ENCODE measurements at places on chromosomes 12 and 14.

- DNase-seq = no peak
Observed at GRCh38 chr12:106220536-106220935, 27.3 kb downstream of the CKAP4 start.

DNA sequence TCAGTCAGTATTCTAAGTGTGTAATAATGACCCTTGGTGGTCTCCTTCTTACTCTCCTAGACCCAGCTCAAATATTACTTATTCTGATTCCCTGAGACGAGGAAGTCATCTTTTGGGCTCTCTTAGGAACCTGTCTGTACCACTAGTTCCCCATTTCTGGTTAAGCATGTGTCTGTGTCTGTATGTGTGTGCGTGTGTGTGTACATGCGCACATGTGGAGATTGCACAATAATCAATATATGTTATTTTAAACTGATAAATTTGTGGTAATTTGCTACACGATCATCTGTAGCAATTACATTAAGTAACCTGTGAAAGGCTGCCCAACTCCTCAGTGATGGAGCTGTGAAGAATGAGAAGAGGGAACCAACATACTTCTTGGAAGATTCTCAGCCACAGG lies 132.2 kb downstream of the ASCL4 start:
- DNase-seq = no peak

- DNase-seq = no peak
Observed at GRCh38 chr12:109737126-109737525, 23.5 kb downstream of the FAM222A start.

- DNase-seq = no peak
Observed at GRCh38 chr12:115811045-115811444, 466.4 kb downstream of the MED13L start.

DNA sequence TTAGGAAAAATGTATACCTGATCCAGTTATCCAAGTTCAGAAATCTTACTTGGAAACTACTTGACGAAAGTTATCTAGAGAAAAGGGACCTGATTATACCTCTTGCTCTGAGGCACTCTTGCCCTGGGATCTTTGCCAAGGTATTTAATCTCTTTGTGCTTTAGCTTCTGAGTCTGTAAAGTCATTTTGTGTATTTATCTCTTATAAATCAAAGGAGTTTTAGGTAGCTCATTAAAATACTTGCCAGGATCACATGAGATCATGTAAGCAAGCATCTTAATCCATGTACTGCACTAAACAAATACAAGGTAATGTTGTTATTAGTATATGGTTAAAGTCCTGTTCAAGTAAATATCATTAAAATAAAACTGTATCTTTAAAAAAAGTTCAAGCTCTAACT lies 147.5 kb downstream of the IPO8 start:
- no peak for DNase-seq

GRCh38 chr14:52042371-52043289 lies 26.2 kb downstream of the NID2 start:
- no peak for DNase-seq

DNA sequence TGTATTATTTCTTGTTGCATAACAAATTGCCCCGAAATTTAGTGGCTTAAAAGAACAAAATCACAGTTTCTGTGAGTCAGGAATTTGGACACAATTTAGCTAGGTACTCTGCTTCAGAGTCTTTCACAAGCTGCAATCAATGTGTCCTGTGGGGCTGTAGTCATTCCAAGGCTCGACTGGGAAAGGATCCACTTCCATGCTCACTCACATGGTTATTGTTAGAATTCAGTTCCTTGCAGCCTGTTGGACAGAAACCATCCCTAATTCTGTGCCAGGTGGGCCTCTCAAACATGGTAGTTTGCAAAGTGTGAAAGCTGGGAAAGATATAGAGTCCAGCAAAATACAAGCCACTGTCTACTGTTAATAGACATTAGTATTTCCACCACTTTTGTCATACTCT lies 59.7 kb upstream of the ARID2 start:
- DNase-seq = no peak

DNA sequence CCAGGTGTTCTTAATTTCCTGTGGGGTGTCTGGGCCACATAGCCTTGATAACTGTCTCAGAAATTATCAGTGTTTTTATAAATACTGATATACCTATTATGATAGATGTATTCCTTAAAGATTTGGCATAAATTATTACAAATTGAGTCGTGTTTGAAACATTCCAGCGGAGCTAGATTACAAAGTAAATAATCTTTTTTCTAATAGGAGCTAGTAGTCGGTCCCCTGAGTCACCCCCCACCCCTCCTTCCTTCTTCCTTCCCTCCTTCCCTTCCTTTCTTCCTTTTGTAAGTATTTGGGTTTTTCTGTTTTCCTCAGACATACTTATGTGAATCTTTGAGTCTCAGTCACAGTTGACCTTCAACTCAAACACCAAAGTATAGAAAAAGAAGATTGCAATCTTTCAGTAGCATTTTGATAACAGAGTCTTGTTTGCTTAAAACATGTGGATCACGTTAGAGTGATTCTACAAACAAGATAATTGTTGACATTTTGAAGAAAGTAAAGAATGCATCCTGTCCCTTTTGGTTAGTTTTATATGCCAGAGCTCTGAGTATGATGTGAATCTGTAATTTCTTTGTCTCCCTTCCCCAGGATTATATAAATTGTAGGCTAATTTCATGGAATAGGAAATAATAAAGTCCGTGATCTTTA lies 264.0 kb downstream of the FUT8 start:
- DNase-seq = no peak

DNA sequence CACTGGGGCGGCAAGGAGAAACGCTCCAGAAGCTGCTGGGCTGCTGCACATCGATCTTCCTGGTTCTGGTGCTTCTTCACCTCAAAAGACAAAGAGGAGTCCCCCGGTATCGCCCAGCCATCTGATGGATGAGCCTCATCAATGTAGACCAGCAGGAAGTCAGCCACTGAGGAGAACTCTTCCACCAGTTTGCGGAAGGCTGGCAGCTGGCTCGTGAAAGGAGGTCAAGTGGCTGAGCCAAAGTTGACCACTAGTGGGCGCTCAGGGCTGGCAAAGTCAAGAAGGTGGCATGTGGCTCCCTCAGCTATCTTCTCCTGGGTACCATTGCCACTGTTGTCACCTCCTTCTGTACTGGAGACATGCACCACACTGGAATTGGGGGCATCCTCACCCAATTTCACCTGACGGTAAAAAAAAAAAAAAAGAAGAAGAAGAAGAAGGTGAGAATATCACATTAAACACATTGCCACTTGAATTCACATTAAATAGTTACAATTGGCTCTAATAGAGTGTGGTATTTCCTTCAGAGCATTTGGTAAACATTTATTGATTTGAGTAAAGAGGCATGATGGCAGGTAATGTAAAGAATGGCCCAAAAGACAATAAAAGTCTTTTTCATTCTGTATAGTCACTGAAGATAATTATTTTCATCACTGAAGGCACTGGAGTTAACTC lies 8.3 kb downstream of the DIO2 start:
- no peak for DNase-seq

- DNase-seq = no peak
Observed at GRCh38 chr12:102652645-102653313, 172.4 kb upstream of the IGF1 start.

DNA sequence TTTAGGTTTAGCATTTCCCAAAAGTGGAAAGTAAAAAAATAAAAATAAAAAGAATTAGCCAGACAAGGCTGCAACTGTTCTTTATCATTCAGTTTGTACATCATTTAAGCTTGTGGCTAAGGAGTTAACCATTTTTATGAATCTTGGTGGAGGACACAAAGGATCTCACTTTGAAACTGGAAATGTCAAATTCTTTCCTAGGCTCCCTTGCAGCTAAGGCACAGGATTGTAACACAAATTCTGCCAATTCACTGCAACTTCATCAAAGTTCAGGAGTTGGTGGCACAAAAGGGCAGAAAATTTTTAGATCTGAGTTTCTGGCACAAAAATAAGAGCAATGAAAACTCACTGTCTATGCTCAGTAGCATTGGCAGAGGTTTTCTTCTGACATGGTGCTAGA lies 211.2 kb upstream of the SYT10 start:
- no peak for DNase-seq

DNA sequence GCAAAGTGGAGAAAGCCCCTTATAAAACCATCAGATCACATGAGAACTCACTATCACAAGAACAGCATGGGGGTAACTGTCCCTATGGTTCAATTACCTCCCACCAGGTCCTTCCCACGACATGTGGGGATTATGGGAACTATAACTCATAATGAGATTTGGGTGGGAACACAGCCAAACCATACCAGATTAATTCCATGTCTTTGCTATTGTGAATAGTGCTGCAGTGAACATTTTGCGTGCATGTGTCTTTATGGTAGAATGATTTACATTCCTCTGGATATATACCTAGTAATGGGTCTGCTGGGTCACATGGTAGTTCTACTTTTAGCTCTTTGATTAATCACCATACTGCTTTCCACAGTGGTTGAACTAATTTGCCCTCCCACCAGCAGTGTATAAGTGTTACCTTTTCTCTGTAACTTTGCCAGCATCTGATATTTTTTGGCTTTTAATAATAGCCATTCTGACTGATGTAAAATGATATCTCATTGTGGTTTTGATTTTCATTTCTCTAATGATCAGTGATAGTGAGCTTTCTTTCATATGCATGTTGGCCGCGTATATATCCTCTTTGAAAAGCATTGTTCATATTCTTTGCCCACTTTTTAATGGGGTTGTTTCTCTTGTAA lies 29.7 kb upstream of the SAV1 start:
- peak; percentile 44 for DNase-seq

DNA sequence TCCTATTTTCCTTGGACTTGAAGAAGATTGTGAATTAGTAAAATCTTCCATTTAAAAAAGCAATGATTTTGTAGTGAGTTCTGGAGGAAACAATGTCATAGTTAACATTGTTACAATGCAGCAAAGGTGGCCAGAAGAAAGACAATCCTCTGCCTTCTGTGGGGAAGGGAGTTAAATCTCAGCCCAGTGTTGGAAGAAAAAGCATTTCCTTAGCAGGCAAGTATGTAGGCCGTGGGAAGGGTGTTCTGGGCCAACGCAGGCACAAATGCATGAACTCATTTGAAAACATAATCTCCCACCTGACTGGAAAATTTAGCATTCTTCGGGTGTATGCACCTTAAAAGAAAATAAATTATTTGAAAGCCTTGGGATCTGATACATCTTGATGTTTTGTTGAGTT lies 258.6 kb downstream of the ADAMTS20 start:
- DNase-seq = no peak

DNA sequence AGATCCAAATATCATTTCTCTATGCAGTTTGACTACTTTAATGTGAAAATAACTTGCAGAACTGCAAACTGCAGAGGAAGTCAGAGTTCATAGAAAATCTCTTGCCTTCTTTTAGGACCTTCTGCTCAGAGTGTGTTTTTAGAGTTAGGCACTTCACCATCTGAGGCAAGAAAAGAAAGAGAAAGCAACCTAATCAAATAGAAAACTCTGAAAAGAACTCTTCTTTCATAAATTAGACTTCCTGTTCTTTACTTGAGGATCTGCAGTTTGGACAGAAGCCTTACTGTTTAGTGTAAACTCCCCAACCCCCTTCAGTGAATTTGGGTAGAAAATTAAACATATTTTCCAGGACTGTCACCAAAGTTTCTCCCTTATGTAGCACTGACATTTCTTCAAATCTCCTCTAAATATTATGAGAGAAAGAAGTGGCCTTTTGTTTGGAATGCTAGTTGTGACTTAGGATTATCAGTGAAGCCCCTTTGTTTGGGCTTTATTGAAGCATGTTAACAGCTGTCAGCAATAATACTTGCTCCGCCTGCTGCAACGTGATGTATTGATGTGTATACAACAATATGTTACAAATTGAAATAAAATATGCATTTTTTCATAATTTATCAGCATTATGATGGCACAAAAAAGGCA lies 99.5 kb downstream of the PDZRN4 start:
- no peak for DNase-seq

GRCh38 chr14:64212666-64213065 lies 81.5 kb downstream of the ESR2 start:
- DNase-seq = no peak

GRCh38 chr12:130967636-130968035 lies 13.9 kb downstream of the ADGRD1 start:
- DNase-seq = no peak

DNA sequence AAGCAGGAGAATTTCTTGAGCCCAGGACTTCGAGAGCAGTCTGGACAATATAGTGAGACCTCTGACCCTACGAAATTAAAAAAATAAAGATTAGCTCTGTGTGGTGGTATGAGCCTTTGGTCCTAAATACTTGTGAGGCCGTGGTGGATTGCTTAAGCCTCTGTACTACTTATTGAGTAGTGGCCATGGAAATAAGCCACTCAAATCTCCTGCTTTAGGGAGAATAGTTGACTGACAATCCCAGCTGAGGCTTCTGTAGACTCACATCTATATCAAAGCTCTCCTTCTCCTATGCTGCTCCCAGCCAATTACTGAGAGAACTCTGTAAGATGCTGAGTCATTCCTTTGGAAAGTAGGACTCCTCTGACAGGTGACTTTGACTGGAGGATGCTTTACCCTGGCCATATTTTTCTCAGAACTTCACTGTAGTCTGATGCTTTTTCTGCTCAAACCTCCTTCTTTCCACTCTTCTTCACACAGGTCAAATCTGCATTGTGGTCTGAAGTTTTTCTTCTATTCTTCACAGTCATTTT lies 420.2 kb downstream of the SLC6A15 start:
- DNase-seq = no peak

DNA sequence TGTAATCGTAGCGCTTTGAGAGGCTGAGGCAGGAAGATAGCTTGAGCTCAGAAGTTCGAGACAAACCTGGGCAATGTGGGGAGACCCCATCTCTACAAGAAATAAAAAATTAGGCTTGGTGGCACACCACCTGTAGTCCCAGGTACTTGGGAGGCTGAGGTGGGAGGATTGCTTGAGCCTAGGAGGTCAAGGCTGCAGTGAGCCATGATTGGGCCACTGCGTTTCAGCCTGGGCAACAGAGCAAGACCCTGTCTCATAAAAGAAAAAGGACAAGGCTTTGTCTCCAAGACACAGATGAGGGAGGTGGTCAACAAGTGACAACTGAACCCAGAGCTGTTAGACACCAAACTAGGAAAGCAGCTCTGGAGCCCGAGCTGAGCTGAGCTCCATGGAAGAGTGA lies 14.5 kb upstream of the TAMALIN start:
- DNase-seq = no peak

DNA sequence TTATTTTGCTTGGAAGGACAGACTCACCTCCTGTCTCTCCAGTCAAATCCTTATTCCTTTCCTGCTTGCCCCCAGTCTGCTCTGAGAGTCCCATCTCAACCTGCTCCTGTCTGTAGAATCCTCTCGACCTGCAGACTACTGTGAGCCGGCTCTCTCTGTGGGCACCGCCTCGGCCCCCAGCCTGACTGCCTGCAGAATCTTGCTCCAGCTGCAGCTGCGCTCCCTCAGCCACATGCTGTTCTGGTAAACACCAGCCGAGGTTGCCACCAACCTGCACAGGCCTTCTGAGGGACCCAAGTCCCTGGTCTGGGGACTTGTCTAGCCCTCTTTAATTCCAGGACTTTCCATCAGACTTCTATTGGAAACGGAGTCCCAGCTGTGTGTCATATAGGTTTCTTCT lies 44.8 kb upstream of the PRMT8 start:
- no peak for DNase-seq

GRCh38 chr12:66901138-66901932 lies 222.5 kb upstream of the GRIP1 start:
- no peak for DNase-seq
